Cardiac muscle cell (in vitro differentiated cells and primary cell): ENCODE measurements at places on chromosomes 2 and 18. TPM values are rescaled to one million over a fixed set of nuclear protein-coding genes. Genes with fewer than 3 reads are reported as not detected.

Gene NOL4
- 0.48 and 1.1 TPM in 2 replicates for total RNA-seq

DNA sequence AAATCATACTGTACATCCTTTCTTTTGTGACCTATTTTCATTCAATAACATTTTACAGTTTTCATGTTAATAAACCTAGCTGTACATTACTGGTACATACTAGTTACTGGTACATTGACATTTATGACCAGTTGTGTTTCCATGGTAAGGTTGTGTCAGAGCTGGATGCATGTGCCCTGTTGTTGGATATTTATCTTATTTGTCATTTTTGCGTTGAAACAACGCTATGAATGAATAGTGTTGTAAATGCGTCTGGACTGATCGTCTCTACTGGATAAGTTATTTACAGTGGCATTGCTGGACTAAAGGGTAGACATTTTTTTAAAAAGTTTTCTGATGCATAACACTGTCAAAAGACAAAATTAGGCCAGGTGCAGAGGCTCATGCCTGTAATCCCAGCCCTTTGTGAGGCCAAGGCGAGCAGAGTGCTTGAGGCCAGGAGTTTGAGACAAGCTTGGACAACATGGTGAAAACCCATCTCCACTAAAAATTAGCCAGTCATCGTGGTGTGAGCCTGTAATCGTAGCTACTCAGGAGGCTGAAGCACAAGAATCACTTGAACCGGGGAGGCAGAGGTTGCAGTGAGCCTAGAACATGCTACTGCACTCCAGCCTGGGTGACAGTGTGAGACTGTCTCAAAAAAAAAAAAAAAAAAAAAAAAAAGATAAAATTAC lies 40.2 kb downstream of the MCFD2 start:
- no peak for DNase-seq

Gene SLC9A4
- total RNA-seq, result not detected in 2 replicates

Gene TXNL1
- total RNA-seq, result 45.3 and 51.0 TPM in 2 replicates

- DNase-seq, result no peak
These were observed 1459.9 kb upstream of the CELF4 start for GRCh38 chr18:39025531-39025930.

- peak; percentile 59 for DNase-seq
These were observed 141.8 kb downstream of the MEIS1 start for GRCh38 chr2:66576561-66577320.

Gene DNAJC27
- total RNA-seq, result 8.3 and 11.3 TPM in 2 replicates

DNA sequence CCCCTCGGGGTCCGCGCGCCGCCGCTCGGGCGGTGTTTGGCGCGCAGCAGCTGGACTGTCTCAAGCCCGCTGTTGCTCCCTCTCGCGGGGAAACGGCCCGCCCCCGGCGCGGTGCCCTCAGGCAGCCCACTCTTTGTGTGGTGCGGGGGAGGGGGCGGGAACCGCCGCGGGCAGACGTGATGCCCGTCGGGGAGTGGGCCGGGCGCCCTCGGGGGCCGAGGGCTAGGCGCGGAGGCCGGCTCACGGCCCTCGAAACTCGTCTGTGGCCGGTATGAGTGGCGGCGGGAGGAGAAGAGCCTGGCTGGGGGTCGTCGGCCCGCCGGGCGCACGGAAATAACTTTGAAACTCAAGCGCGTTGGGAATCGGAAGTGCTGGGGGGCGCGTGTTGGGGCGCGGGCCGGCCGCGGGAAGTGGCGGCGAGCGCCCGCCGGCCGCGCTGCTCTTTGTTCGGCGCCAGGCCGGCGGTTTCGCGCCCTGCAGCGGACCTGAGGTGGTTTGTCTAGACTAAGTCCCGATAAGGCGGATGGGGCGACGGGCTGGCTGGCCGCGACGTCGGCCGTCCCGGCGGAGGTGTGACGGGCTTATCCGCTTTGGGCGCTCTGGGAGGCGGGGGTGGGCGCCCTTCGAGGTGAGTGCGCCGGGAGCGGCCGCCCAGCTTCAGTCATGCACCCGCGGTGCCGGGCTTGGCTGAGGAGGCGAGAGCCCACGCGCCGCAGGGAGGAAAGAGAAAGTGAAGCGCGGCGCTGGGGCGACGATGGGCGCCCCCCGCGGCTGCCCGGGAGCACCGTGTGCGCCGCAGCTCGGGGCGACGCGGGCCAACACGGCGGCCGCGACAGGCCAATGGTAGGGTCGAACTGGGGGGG lies 679 bp downstream of the PTMA start:
- DNase-seq, result peak; percentile 48

DNA sequence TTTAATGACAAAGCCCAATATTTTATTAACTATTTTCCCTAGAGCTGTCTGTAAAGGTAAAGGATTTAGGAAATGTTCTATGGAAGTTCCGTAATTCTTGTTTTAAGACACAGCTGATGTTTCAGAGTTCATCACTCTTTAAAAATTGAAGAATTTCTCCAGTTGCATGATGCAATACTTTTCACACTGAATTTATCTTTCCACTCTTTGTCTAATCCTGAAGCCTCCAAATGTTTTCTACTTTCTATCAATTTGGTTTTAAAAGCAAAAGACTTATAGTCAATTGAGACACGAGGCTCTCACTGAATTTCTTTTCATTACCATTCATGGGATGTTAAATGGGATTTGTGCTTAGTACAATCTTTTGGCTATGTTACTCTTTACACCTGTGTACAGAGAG lies 223.2 kb downstream of the TDRD15 start:
- DNase-seq, result no peak

Gene GPC1
- total RNA-seq, result 75.1 and 80.9 TPM in 2 replicates

DNA sequence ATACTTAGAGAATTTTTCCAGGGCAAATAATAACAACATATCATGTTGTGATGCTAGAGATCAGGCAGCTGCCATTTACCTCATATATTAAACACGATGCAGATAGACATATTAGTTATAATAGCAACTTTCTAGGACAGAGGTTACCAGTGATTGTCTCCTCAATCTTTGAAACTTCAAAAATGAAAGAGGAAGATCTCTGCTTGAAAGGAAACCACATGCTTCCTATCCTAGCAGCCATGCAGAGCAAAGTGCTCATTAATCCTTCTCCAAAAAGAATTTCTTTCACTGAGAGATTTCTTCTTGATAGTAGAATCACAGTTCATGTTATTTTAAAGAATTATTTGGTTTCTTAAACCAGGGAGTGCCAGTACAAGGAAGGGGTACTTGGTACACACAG lies 317.2 kb downstream of the CPS1 start:
- no peak for DNase-seq

DNA sequence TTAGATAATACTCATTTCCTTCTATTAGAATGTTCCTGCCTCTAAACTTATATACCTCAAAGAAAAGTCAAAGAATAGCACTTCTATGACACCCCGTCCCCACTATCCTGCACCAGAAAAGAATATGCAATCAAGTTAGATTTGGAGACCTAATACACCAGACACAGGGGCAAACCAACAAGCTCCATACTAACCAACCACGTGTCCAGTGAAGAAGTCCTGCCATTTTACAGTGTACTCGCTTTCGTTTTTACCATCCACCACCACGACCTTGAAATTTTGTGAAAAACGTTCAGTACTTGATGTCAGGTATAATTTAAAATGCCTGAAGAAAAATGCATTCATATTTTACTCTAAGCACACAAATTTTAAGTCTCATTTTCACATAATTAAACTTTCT lies 19.1 kb downstream of the ADAM17 start:
- no peak for DNase-seq

GRCh38 chr2:175418224-175418835 lies 236.8 kb upstream of the ATP5MC3 start:
- no peak for DNase-seq

GRCh38 chr2:155033652-155034051 lies 335.2 kb downstream of the KCNJ3 start:
- DNase-seq, result no peak

Gene RGPD3
- total RNA-seq, result 0.25 and 0.45 TPM in 2 replicates

DNA sequence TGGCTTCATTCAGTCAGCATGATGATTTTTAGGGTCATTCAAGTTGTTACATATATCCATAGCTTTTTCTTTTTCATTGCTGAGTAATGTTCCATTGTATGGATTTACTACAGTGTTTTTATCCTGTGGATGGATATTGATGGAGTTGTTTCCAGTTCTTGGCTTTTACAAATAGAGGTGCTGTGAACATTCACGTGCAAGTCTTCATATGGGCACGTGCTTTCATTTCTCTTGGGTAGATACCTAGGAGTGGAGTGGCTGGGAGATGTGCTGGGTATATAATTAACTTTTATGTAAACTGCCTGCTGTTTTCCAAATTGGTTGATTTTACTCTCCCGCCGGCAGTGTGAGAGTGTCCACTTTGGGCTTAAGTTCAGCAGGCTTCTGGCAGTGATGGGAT lies 16.5 kb downstream of the AGAP1 start:
- no peak for DNase-seq

Gene C2orf76
- total RNA-seq, result 8.3 and 9.5 TPM in 2 replicates

GRCh38 chr2:66433945-66434678 lies 813 bp upstream of the MEIS1 start:
- peak; percentile 69 for DNase-seq

GRCh38 chr2:30115981-30116285 lies 30.9 kb upstream of the YPEL5 start:
- DNase-seq, result no peak

- no peak for DNase-seq
These were observed 38.3 kb downstream of the PAPOLG start for GRCh38 chr2:60794271-60794863.

Gene HOXD12
- total RNA-seq, result not detected in 2 replicates

- peak; percentile 5 for DNase-seq
These were observed 41.8 kb downstream of the GLS start for GRCh38 chr2:190922376-190922775.

Gene UBR3
- total RNA-seq, result 31.8 and 53.1 TPM in 2 replicates

- peak; percentile 7 for DNase-seq
These were observed 40.4 kb downstream of the NUP35 start for GRCh38 chr2:183164650-183165015.

GRCh38 chr18:34661464-34662087 lies 48.5 kb upstream of the DTNA start:
- DNase-seq, result peak; percentile 59

Gene IL1A
- not detected in 2 replicates for total RNA-seq

DNA sequence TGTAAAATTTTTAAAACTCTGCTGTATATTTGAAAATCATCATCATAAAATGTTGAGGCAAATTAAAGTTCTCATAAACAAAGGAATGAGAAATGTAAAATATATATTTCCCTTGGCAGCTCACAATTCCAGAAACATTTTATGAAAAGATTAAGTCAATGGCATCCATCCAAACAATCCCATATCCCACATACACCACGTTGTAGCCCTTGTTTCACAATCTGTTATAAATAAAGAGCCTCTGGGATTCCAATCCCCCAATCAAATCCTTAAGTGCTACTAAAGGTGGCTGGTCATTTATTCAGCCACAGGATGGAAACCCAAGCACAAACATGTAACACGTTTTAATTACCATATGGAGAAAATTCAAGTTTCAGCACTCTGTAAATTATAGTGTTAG lies 51.7 kb downstream of the GFPT1 start:
- no peak for DNase-seq

- DNase-seq, result no peak
These were observed 21.1 kb upstream of the MALT1 start for GRCh38 chr18:58649966-58650816.

Gene EGR4
- 0.06 TPM in 1 of 2 replicates, not detected in the other for total RNA-seq

DNA sequence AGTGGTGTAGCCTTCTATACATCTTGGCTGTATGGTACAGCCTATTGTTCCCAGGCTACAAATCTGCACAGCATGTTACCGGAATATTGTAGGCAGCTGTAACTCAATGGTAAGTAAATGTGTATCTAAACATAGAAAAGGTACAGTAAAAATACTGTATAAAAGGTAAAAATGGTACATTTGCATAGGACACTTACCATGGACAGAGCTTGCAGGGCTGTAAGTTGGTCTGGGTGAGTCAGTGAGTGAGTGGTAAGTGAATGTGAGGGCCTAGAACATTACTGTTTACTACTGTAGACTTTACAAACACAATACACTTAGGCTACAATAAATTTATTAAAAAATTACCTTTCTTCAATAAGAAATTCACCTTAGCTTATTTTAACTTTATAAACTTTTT lies 3.7 kb upstream of the MRPS9 start:
- no peak for DNase-seq

DNA sequence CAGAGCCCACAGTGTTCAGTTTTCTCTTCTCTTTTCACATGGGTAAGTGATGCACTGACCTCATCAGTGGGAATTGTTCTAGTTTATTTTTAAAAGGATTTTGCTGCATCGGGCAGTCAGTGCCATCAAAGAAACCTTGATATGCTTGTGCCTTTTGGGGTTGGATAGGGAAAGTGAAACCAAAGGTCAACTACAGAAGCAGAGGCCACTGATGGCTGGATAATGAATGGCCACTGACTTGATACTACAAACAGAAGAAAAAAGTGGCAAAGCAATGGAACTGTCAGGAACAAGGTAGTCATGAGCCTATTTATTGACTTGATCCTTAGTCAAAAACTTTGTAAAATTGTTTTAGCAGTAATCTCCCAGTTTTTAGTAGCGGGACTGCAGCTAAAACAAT lies 636.3 kb upstream of the ZEB2 start:
- no peak for DNase-seq

DNA sequence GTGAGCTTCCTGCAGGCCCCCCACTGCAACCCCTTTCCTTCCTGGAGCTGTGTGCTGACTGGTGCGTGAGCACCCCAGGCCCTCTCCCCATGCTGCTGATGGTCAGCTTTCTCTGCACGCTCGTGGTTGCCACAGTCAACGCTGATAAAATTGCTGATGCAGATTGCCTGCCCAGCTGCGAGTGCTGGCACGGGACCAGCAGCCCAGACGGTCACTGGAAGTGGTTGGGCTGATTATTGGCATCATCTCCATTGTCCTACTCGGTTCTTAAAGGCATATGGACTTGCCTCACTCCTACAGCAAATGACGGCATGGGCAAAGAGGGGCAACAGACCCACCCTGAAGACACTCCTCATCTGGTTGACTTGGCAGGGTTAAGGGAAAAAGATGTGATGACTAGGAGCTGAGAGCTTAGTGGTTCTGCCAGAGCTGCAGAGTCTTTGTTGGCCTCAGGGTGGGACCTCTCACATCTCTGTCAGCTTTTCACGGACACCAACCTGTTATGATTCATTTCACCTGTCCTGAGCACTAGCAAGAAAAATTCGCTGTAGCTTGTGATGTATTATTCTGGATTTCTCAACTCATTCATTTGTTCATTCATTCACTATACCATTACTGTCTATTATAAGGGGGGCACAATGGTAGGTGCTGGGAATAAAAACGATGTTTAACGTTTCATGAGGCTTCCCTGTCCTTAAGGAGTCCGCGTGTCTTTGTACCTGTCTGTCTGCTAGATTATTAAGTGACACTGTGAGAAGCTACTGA lies 38.4 kb downstream of the PAX8 start:
- DNase-seq, result peak; percentile 94

- no peak for DNase-seq
These were observed 167.5 kb downstream of the BCL2 start for GRCh38 chr18:63152096-63152495.

Gene FIGN
- 23.1 and 51.0 TPM in 2 replicates for total RNA-seq

Gene TTC39C
- 6.0 and 6.9 TPM in 2 replicates for total RNA-seq

DNA sequence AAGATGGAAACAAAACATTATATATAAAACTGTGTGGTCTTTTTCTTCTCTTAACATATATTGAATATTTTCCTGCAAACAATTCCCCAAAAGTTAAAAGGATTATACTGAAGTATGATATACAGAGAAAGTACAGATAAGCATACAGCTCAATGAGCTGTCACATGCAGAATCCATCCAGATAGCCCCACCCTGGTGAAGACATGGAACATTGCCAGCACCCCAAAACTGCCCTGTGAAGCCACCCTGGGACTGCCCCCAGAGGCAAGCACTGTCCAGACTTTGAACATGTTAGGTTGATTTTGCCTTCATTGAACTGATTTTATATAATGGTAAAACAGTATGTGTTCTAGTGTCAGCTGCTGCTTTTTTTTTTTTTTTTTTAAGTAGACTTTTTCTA lies 112.3 kb upstream of the IL1R2 start:
- no peak for DNase-seq

GRCh38 chr18:72542342-72542741 lies 1.8 kb downstream of the CBLN2 start:
- peak; percentile 36 for DNase-seq

Gene TOGARAM2
- total RNA-seq, result under 0.01 and 0.03 TPM in 2 replicates
